Mucosa of gallbladder (tissue), 1 donor: ENCODE measurements at places on chromosomes 2 and 18. TPM values are rescaled to one million over a fixed set of nuclear protein-coding genes. Genes with fewer than 3 reads are reported as not detected.
A peak's percentile ranks its signal among the peaks of the same experiment; 100 is the strongest.

- no peak for DNase-seq
Measured at GRCh38 chr2:9416267-9416961, 6.9 kb downstream of the ITGB1BP1 start.

DNA sequence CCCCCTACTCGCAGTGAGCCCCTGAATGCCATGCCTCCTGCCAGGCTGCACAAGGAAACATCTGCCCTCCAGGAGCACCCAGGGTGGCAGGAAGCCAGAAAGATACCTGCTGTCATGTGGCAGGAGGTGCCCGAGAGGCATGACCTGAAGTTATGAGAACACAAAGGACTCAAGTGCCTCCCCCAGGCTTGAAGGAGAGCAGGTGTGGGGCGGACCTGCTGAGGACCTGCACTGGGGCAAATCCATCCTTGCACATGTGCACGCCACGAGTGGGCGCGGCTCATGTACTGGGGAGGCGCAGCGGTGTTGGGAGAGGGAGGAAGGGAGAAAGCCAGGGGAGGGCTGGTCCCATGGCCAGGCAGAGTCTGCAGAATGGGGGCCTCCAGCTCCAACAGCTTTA is 26.9 kb downstream of the SDC1 start:
- peak; percentile 94 for DNase-seq

The PRKAG3 gene
- total RNA-seq = not detected

The GPBAR1 gene
- 49.3 TPM for total RNA-seq

The GLI2 gene
- 9.2 TPM for total RNA-seq

DNA sequence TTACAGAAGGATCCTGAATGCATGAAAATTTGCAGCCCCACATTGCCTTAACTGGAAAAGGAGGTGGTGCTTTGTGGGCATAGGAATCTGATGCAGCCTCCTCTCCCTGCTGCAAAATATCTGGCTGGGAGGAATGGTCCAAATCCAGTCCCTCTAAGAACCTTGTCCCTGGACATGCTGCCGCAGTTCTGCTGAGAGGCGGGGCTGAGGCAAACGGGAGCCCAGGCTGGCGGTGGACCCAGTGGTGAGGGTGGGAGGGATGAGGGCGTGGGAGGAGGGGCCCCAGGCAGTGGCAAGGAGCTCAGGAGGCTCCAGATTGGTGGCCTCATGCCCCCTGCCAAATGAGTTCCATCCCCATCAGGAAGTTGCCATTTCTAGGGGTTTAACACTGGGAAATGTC is 36.2 kb downstream of the ZAP70 start:
- DNase-seq = no peak

GRCh38 chr2:204495381-204495780 is 49.9 kb upstream of the PARD3B start:
- DNase-seq = no peak

DNA sequence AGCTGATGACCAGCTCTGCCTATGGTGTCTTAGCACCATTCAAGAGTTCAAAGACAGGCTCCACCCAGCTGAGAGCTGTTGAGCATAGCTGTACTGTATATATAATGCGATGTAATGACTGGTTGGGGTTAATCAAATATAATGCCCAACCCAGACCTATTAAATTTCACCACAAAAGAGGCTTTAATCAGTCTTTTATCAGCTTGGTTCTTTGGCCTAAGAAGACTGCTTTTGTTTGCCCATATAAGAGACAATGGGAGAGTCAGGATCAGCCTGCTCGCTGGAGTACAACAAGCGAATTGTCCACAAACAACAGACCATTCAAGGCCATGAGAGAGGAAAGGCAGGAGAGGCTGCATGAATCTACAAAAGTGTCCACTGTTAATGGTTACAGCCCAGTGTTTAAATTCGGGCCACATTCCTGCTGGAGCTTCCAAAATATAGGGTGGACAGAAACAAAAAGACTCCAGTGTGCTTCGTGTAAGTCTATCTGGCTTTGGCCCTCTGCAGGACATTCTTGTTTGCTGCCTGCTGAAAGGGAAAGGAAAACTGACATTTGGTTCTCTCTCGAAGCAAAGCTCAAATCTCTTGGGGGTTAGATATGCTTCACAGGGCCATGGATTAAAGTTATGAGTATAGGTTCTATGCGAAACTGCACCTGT is 299.0 kb upstream of the FBXO11 start:
- DNase-seq = no peak

The UCN gene
- 3.1 TPM for total RNA-seq

The PRSS56 gene
- not detected for total RNA-seq

GRCh38 chr2:222440673-222441422 is 16.5 kb downstream of the SGPP2 start:
- DNase-seq = no peak

The ALPI gene
- 1.0 TPM for total RNA-seq

GRCh38 chr18:35045121-35045520 is 3.9 kb downstream of the MAPRE2 start:
- no peak for DNase-seq

DNA sequence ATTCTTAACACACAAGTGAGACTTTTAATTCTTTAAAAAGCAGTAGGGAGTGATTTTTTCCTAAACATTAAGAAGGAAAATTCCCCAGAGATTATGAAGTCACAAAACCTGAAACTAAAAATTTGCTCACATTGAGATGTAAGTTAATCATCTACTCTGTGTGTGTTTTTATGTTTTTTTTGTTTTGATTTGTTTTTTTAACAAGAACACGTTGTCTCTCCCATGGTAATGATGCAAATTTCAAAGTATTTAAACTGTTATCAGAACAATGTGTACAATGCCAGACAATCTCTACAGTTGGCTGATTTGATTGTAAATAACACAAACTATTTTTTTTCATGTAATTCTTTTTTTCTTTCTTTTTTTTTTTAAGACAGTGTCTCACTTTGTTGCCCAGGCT is 71.5 kb downstream of the COLEC12 start:
- DNase-seq = no peak

DNA sequence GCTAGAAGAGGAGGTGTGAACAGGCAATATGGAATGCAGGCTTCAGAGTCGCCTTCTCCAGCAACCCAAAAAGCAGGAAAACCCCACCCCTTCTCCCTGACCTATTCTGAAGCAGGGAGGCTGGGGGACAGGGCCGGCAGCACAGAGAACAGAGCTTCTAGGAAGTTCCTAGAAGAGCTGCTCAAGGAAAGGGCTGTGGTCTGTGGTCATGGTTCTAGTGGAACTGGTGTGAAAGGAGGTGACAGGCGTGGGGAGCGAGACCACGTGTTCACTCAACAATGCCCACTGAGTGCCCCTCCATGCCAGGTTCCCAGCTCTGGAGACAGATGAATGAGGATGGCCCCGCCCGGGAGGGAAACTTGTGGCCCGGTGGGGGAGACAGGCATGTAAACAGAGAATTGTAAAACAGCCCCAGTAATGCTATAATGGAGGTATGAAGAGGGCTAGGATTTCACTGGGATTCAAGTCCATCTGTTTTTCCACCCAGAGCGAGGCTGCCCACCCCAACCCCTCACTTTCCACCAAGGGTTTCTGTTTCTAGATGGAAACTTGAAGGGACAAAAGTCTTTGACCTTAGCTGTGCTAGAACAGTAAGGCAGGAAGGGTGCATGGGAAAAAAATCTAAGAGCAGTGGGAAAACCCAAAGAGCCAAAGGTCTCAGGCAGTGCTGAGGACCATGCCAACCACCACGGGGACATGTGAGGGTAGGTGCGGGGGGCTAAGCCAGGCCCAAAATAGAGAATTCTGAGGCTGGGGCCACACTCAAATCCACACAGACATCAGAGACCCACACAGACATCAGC is 71.8 kb downstream of the TNS1 start:
- DNase-seq = no peak

DNA sequence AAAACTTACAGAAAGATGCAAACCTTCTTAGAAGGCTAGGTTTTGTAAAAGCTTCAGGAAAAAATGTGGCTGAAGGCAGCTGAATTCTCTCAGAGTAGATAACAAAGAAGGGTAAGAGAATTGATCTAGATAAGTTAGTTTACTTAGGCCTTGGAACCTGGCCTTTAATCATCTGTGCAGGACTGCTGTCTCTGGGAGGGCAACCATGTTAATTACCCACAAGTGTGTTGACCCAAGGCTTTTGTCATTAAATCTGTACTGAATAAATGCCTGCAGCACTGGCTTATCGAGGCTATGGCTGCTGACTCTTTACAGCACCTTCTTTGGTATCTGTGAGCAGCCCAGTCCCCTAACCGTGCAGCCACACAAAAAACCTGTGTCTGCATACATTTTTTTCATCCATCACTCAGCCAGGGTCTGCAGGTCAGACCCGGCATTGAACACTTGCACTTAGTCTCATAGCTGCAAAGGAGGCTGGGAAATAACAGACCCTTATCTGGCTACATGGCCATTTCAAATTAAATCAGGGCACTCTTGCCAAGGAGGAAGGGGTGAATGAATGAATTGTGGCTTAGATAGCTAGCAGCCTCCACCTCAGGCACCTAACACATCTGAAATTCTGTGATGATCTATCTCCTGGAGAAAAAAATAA is 120.2 kb upstream of the MSH2 start:
- DNase-seq = no peak

GRCh38 chr18:62587689-62588088 is 64.9 kb downstream of the ZCCHC2 start:
- no peak for DNase-seq

DNA sequence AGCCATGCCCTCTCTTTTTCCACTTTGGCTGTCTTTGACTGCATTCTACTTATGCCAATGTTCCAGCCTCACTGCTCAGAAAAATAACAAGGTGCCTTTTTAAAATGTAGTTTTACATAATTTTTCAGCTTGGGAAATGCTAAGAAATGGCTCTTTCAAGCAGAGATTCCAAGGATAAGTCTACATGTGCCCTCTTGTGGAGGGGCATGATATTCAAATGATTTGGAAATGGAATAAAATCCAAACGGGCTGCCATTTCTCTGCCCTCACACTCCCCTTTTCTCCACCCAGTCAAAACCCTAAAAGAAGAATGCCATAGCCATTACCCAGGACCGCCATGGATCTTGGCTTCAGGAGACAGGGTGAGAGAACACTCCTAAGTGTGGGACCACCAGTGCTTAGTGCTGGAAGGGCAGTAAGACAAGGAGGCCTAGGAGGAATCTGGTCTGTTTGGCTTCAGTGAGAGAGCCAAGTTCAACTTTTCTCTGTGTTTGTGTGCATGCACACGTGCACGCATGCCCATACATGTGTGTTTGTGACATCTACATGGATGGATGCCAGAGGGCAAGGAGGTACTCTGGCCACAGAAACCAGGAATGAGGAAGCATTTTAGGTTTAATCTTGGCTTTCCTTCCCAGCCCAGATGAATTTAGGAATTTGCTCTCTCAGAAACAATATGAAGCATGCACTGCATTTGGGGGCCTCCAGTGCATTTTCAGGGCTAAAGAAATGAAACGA is 174.0 kb upstream of the SLC14A2 start:
- peak; percentile 12 for DNase-seq

The ACMSD gene
- total RNA-seq = 47.0 TPM

The CRYGC gene
- not detected for total RNA-seq

- DNase-seq = no peak
Measured at GRCh38 chr18:36419900-36420531, 122.5 kb downstream of the FHOD3 start.

The HMSD gene
- not detected for total RNA-seq

The CNDP1 gene
- 4.0 TPM for total RNA-seq

- no peak for DNase-seq
Measured at GRCh38 chr2:133142087-133142486, 426.2 kb downstream of the NCKAP5 start.

The BOLL gene
- total RNA-seq = not detected

The CTAGE1 gene
- 0.06 TPM for total RNA-seq

The PTPRN gene
- 0.60 TPM for total RNA-seq

DNA sequence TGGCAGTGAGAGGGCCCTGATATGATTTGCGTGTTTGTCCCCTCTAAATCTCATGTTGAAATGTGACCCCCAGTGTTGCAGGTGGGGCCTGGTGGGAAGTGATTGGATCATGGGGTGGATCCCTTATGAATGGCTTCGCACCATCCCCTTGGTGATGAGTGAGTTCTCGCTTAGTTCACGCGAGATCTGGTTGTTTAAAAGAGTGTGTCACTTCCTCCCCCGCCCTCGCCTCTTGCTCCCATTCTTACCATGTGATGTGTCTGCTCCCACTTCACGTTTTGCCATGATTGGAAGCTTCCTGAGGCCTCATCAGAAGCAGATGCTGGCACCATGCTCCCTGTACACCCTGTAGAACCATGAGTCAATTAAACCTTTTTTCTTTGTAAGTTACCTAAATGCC is 319.9 kb upstream of the ID2 start:
- no peak for DNase-seq

GRCh38 chr2:55168221-55169154 is 63.6 kb downstream of the CLHC1 start:
- DNase-seq = peak; percentile 70

The NEB gene
- total RNA-seq = 140 TPM

DNA sequence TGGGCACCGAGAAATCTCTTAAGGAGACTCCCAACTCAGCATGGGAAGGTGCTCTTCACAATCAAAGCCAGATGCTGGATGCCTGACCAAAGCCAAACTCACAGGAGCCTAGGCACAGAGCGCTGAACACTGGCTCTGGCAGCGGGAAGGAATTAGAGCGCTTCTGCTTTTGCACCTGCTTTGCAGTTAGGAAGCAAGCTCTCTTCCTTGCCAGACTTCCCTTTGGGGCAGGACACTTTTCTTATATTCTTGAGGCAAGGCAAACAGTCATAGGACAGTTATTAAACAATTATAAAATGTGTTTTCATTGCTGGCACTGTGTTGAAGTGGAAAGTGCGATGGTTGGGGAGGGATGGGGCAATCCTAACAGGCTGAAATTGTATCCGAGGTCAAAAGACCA is 79.6 kb upstream of the DNMT3A start:
- DNase-seq = no peak

GRCh38 chr2:68387408-68388350 is 22.6 kb downstream of the PLEK start:
- DNase-seq = no peak

The IL37 gene
- 0.29 TPM for total RNA-seq

DNA sequence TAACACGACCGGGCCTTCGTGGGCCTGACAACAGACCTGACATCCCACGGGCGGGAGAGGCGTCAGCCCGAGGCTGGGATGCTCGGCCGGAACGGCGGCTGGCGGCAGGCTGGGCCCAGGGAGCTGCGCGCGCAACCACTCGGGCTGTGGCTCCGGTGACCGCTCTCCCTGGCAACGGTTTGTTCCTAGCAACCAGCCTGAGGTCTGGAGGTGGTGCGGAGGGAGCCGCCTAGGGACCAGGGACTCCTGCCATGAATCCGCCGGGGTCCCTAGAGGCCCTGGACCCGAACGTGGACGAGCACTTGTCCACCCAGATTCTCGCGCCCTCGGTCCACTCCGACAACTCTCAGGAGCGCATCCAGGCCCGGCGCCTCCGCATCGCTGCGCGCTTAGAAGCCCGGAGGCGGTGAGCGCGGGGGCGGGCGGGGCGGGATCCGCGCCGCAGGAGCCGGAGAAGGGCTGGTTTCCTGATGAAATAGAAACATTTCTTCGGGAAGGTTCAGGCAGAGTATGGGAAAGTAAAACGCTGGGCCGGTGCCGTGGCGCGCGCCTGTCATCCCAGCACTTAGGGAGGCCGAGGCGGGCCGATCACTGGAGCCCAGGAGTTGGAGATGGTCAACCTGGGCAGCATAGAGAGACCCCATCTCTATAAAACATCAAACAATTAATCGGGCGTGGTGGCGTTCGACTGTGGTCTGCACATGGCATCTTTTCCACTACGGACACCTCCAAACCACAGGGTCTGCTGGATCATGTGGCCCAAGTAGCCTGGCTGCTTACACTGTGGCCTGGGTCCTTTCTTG is at the start of gene DRC1:
Gene DRC1, plus strand, starts transcription at position 182 of the 803 bp plus-strand sequence. Its CDS starts 70 bp downstream, at position 252.
- DNase-seq = peak; percentile 25

The CXCR4 gene
- 61.1 TPM for total RNA-seq

- no peak for DNase-seq
Measured at GRCh38 chr2:130951018-130951417, 114.3 kb downstream of the ARHGEF4 start.
